H9 (cell line): ENCODE measurements at places on chromosomes 1 and 21.

DNA sequence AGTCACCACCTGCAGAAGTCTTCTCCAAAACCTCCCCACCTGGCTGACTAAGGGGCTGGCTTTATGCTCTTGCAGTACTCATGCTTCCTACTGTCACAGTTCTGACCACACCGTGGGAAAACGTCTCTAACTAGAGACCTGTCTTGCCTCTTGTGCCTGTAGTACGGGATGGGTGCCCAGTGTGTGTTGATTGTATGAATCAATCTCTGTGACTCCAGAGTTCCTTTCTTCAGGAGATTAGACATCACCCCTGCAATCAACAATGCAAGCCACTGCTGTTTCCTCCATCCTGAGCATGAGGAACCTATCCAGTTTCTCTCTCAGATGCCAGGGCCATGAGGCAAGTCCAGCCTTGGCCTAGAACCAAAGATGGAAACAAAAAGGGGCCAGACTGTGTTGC is 64.1 kb downstream of the LRRN2 start:
- DNase-seq = no peak

DNA sequence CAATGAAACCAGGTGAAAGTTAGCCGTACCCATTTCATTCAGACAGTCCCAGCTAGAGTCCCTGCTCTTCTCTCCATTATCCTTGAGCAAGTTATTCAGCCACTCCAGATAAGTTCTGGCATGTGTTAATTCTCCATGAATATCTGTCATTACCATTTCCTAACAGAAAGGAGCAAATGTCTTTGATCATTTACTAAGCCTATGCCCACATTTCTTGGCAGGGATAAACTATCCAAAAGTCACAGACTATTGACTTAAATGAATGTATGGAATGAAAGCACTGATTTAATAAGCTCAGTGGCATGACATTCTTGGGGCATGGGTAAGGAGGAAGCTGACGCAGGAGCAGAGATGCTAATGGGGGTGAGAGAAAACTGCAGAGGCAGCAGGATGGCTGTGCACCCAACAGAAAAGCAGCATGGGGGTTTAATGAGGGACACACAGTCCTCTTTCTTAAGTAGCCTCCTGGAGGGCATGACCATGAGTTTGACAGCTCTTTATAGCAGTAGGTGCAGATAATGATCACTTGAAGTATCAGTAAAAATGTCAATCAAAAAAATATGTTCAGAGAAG is 17.6 kb upstream of the DHCR24 start:
- no peak for DNase-seq

DNA sequence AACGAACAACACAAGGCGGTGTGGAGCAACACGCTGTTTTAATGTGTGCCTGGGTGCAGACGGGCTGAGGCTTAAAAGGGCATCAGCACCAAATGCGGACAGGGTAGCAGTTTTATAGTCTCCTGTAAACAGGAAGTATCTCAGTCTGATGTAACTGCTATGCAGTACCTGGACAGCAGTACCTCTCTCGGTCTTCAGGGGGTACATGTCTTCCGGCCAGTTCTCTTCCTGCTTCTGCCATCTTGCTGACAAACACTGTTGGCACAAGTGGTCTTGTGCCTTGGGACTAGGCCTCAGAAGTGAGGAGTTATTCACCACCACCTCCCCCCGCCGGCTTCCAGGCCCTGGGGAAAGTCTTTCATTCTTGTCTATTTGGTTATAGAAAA is 49.7 kb upstream of the APOBEC4 start:
- no peak for DNase-seq

- DNase-seq = no peak
Observed at GRCh38 chr1:1982379-1983232, 21.0 kb downstream of the CFAP74 start.

- no peak for DNase-seq
Observed at GRCh38 chr1:158107916-158108315, 72.8 kb upstream of the CD1D start.

DNA sequence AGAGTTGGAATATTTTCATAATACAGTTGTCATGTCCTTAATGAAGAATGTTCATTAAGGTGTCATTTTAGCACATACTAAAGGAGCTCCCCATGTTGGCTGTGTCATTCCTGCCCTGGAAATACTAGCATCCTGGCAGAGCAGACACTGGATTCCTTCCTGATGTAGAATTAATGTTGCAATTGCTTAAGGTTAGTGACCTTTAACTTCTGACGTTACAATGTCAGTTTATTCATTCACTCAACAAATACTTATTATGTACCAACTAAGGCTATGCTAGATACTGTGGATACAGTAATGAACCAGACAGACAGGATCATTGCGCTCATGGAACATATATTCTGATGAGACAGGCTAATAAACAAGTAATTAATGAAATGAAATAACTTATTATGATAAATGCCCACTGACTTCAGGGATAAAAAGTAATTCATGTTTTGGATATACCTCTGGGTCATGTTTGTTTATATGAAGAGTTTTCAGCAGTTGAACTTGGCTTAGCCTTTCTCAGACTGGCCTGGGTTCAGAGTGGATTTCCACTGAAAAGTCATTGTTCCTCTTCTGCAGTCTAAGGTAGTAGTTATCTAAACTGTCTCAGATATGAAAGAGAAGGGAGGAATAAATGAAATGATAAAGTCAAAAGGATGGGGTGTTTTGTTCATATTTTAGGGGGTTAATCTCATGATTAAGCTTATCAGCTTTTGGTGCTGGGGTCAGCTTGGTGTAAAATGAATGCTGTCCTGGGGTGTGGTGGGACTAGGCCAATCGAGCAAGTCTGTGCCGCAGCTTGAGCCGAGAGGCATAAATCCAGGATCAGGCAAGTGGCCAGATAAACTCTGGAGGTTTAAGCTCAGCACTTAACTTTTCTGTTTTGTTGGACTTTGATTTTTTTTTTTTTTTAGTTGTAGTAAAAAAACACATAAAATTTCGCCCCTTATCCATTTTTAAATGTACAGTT is 43.3 kb upstream of the KCNQ4 start:
- DNase-seq = no peak

DNA sequence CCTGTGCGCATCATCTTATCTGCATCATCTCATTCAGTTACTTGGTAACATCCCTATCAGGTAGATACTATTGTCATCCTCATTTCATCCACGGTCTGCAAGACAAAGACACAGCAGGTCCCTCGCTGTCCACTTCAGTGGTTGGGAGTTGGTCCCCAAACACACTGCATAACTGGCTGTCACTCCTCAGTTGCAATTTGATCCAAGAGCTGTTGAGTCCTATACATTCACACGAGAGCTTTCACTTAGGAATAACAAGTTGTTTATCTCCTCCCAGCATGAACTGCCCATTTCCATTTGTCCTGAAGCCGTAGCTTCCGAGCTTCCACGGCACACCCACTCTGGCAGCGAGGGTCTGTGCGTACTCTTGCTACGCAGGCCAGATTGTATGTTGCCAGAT is 472.0 kb downstream of the CAMTA1 start:
- no peak for DNase-seq

GRCh38 chr1:82264802-82265201 is 464.1 kb downstream of the ADGRL2 start:
- DNase-seq = no peak

DNA sequence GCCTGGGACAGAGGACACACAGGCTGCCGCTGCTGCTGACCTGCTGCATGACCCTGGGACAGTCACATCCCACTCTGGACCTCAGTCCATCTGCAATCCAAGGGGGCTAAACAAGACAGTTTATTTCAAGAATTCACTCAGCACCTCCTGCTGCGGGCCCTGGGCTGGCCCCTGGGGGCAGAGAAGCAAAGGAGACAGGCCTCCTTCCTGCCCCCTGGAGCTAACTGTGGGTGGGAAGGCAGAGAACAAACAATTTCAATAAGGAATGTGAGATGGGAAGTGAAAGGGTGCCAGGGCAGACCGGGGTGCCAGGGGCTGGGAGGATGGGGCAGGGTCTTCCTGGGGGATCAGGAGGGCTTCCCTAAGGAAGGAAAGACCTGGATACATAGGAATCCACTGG is 60.0 kb downstream of the TAS1R2 start:
- no peak for DNase-seq

DNA sequence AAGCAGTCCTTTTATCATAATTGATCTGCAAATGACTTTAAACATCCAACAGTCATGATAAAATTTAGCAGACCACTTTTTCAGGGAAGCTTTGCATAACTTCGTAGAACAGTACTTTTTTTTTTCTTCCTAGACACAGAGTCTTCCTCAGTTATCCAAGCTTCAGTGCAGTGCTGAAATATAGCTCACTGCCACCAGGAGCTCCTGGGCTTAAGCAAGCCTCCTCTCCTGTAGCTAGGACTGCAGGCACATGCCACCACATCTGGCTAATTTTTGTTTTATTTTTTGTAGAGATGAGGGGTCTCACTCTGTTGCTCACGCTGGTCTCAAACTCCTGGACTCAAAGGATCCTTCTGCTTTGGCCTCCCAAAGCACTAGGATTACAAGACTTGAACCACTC is 3.8 kb downstream of the F13B start:
- DNase-seq = no peak

DNA sequence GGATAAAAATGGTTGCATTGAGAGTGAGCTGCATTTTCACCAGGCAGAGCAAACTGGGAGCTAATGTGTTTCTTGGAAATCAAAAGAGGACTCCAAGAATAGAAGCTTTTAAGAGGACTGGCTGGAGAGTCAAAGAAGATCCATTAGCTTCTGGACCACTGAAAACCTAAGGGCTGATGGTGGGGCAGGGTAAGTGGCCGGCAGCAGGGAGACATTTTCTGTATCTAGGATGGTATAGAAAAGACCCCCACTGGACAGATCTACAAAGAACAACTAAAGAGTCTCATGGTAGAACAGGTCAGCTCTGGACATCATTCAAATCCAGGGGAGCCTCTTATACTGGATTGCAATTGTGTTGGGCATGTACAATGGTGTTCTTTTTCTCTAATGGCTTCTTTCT is 262.3 kb downstream of the PTGER3 start:
- no peak for DNase-seq

DNA sequence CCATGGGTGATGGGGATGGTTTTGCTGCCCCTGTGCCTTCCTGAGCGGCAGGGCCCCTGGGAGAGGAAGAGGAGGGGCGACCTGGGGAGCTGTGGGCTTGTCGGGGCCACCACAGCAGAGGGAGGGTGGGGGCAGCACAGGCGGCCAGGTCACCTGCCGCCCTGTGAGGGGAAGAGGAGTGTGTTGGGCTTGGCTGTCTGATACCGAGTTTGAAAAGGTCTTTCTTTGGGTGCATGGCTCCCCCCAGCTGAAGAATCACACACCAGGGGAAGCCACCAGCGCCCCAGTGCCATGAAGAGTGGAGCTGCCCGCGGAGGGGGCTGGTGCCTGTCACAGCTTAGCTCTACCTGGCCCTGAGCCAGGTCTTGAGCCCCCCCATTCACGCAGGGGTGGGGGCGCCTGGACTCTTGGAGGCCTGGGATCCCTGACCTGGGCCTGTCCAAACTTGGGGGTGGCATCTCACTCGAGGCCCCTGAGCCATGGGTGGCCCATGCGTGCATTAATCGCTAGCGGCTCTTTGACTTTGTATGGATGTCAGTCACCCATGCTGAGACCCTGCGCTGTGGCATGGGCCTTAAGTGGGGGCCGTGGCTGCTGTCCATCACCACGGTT is 26.4 kb downstream of the CSTB start:
- no peak for DNase-seq

- DNase-seq = peak; percentile 40
Observed at GRCh38 chr1:39105841-39106765, 80.0 kb downstream of the NDUFS5 start.
